Testis (tissue), 5 donors: ENCODE measurements at places on chromosomes 7 and 10. TPM values are rescaled to one million over a fixed set of nuclear protein-coding genes. Genes with fewer than 3 reads are reported as not detected.
A peak's percentile ranks its signal among the peaks of the same experiment; 100 is the strongest.

DNA sequence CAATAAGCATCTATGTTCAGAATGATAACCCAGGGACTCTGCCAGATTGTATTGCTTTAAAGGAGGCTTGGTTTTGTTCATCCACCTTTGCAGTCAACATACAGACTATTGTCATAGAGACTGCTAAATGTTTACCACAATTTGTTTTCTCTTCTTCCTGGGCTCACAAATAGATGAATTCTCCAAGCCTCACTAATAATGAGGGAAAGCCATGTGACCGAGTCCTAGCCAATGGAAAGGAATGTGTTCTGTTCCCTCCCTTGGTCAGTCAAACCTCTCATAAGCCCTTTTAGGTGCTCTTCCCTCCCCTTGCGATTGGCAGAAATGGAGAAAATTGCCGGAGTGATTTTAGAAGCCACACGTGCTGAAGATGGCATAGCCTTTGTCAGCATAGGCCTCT is 136.9 kb downstream of the RTKN2 start:
- DNase-seq, result no peak

- no peak for DNase-seq
These were observed 80.3 kb upstream of the SEM1 start for GRCh38 chr7:96789914-96790313.

GRCh38 chr7:108104324-108104723 is 25.8 kb downstream of the LAMB4 start:
- DNase-seq, result no peak

- DNase-seq, result no peak
These were observed 68.8 kb upstream of the RSU1 start for GRCh38 chr10:16886031-16886430.

DNA sequence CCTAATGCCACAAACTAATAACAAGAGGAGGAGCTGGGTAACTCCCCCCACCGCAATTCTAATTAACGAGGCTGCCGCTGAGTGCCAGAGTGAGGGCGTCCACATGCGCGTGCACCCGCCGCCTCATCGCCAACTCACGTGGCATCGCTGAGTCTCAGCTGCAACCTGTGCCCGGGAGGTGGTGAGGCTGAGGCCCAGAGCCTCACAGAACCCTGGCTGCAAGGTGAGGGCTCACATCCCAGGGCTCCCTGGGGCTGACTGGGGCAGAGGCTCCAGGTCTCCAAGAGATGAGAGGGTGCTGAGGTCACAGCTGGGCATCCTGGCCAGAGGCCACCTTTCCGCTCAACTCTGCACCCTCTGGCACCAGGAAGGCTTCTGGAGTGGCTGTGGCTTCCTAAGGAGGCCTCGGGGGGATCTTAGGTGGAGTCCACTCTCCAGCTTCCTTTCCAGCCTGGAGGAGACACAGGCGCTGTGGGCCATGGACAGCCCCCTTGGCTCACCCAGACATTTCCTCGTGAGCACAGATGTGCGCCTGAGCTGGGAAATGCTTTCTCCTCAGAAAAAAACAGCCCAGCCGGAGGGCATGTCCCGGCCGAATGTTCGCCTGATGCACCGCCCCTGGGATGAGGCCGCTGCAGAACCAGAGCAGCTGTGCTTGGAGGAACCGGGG is 242.6 kb downstream of the MAD1L1 start:
- peak; percentile 71 for DNase-seq

The PDLIM1 gene
- total RNA-seq, result 14.9 TPM
